ENCODE measurements at places on chromosomes 11 and 22.

DNA sequence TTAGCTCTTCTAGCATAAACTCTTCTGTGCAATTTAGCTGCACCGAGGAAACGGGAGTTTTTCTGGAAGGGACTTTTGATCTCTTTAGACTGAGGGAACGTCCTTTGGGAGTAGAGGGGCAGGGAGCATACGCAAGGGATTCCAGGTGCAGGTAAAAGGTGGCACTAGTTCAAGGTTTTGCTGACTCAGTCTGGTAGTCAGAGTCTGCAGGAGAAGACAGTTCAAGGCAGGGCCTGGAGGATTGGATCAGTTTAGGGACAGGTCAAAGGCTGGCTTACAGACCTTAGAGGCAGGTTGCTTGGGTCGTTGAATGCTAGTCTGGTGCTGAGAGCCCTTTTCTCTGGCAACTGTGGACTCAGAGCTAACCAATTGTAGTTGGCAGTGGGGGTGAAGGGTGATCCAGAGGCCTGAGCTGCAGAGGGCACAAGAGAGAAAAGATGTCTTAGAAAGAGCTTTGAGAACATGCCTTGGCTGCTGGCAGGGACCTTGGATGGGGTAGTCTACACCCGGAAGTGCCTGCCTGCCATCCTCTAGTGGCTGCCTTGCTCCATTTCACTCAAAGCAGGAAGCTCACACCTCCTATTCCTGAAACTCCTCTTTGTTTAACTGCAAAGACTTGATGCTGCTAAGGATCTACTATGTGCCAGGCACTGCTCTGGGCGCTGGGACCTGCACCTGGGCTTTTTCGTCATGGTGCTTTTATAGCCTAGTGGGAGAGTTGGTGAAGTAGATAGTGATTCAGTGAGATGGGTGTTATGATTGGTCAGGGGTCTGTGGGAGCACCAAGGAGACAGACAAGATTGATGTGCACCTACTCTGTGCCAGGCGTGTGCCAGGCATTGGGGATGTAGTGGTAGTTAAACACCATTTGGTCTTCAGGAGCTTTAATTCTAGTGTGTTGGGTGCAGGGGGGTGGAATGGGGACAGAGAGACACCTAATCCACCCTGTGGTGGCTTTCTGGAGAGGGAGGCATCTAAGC is 17.1 kb downstream of the MIAT start:
- no peak for DNase-seq

DNA sequence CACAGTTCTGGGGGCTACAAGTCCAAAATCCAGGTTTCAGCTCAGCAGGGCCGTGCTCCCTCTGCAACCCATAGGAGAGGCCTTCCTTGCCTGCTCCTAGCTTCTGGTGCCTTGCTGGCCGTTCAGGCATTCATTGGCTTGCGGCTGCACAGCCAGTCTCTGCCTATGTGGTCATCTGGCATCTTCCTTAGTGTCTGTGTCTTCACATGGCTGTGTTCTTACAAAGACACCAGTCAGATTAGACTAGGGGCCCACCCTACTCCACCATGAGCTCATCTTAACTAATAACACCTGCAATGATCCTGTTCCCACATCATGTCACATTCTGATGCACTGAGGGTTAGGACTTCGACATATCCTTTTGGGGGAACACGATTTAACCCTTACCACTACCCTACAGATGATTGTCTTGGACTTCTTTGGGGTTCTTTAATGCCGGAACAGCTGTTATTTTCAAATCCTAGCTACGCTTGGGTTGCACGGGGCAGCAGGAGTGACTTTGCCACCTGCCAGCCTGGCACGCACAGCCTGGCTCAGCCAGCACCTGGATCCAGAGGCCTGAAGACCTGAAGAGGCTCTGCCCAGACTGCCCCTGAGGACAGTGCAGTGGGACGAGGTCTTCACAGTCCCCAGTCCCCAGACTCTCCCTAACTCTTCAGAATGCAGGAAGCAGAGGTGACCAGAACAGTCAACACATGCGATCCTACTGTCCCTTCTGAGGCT is 7.7 kb upstream of the NEAT1 start:
- DNase-seq = peak; percentile 42

GRCh38 chr11:73172992-73173656 is 31.0 kb upstream of the FCHSD2 start:
- no peak for DNase-seq

- DNase-seq = no peak
Measured at GRCh38 chr22:50361688-50362087, 18.6 kb downstream of the PPP6R2 start.

GRCh38 chr11:69641681-69642548 is 959 bp downstream of the CCND1 start:
- DNase-seq = no peak

- no peak for DNase-seq
Measured at GRCh38 chr11:74468058-74468457, 709 bp upstream of the KCNE3 start.

GRCh38 chr11:119743006-119743405 is 14.0 kb upstream of the NECTIN1 start:
- no peak for DNase-seq

DNA sequence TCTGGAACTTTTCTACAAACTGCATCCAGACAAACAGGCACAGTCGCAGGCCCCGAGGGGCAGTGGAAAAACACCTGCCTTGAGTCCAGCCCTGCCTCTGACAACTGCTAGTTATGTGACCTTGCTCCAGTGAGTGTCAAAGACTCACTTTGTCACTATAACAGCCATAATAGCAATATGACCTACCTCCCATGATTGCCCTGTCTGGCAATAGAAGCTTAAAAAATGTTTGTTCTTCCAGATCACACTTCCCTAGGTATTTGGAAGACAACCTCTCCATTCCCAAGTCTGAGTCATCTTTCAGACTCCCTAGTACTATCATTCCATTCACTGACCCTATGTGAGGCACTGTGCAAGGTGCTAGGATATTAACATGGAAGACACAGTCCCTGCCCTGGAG is 74.5 kb downstream of the RPL27A start:
- DNase-seq = no peak

DNA sequence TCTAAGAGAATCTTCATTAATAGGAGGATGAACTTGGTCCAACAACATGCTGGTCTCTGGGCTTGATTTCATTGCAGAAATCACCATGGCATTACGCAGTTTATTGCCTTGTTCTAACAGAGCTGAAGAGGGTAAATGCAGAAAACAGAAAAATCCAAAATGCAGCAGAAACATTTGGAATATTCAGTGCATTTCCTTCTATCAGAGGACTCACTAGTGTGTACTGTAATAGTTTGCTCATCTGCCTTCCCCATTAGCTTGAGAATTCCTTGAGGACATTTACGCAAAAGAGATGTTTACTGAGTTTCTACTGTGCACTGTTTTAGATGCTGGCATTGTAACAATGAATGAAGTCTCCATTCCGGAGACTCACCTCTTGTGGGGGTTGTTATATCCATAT is 37.4 kb downstream of the C2CD3 start:
- no peak for DNase-seq

GRCh38 chr11:23772081-23772480 is 724.8 kb upstream of the LUZP2 start:
- no peak for DNase-seq

DNA sequence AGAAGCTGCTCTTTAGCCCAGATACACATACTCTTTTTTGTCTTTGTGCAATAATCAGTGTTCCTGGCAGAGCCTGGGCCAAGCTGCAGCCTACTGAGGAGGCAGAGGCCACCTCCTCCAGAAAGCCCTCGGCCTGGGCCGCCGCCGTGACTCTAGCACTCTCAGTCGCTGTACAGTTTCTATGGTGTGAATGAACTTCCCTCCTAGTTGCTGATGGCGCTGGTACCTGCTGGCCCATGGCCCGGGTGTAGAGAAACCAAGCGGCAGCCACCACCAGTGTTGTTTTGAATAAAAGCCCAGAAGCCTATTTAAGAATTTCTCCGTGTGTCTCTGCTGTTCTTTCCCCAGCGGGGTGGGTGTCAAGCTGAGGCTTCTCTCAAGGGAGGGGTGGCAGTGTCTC is 118.9 kb downstream of the CACNA1I start:
- peak; percentile 39 for DNase-seq

DNA sequence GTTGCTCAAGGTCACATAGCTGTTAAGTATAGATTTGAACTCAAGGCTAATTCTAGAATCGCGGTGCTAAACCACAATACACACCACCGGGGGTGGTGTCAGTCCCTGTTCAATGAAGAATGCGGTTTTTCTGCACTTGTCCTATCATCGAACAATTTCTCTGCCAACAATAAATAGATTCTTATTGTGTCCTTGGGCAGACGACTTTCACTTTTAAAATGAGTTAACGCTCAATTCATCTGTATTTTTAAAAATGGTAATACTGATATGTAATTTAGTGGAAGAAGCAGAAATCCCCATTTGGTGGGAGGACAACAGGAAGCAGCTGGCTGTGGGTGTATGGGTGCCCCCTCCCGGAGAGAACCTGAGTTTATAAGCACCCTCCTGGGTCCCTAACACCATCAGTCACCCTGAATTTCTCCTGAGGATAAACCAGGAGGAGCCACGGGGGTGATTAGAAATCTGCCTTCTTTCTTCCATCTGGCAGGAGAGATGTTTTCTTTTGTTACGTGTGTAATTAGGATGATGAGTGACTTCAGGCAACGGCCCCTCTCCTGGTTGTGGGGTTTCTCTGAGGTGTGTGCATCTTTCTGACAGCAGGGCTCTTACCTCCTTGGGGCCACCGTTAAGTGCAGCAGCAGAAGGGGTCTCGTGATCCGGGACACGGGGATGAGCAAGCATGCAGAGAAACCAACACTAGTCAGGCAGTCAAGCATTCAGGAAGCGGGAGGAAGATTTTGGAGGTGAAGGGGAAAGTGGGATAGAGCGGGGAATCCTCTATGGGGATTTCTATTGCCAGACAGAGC is 87.7 kb downstream of the GRAMD1B start:
- DNase-seq = peak; percentile 35

- no peak for DNase-seq
Measured at GRCh38 chr11:42265072-42265471, 805.6 kb upstream of the LRRC4C start.

GRCh38 chr11:66892911-66893310 is 36.0 kb downstream of the LRFN4 start:
- no peak for DNase-seq

DNA sequence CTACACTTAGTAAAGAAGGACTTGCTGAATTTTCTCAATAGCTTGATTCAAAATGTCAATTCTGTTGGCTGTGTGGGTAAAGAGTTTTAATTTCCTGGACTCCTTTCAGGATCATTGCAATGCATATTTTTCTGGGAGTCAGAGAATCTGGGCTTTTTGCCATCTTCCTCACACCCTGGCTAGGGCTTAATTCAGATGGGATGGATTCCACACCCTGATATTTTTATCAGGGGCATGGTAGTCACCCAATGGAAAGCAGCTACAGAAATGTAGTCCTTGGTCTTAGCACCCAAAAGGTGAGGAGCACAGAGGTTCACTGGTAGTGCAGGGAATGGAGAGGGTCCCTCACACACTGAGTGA is 79.3 kb downstream of the SGSM3 start:
- DNase-seq = peak; percentile 75

DNA sequence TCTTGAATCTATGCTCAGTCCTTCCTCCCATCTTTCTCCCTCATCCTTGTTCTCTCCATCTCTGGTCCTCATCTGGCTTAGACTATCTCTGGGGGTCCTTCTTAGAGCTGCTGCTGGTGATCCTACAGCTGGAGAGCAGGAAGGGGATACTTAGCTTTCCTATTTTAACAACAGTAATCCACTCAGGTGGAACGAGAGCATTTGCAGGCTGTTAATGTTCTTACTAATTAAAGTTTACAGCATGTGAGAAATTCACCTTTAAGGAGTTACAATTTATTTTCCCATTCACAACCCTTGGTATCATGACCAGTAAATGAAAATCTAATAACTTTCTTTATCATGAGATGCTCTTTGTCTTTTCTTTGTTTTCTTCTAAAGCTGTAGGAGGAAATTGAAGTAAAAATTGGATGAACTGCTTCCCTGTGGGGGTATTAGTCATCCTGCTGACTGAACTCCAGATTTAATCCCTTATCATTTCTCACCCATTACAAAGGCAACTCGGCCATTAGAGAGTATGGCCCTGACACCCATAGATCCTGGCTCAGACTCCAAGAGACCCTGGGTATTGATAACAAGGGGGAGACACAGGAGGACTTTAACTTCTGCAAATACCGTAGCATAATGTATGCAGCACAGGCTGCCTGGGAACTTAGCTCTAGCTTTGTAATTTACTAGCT is 37.6 kb upstream of the MTNR1B start:
- no peak for DNase-seq

DNA sequence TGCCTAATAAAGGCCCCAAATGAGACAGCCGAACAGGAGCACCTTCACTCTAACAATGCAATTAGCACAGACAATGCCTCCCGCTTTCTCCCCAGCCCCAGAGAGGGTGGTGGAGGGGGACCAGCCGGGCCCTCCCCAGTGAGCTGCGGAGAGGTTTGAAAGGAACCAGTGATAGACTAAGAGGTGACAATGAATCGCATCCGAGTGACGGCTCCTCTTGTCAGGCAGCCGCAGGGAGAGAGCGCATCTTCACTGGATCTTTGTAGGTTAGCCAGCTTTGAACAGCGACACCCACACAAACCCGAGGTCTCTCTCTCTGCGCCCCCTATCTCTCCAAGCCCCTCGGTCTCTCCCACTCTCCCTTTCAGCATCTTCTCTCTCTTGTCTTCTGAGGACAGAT is 28.0 kb downstream of the FLRT1 start:
- DNase-seq = peak; percentile 40

DNA sequence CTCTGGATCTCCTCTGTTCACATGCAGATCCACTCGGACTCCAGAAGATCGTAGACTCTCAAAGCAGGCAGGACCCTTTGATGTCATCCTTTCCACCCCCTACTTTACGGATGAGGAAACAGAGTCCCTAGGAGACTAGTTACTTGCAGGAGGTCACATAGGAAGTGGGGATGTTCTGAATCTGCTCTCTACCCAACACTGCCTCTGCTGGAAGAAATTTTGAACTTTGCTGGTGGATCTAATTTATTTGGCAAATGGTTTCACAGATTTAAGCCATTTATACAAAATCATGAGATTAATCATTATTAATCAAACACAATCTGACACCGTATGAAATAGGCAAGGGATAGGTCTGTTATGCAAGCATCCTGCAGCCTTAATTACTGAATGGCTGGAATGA is 55.0 kb upstream of the USP47 start:
- peak; percentile 37 for DNase-seq

DNA sequence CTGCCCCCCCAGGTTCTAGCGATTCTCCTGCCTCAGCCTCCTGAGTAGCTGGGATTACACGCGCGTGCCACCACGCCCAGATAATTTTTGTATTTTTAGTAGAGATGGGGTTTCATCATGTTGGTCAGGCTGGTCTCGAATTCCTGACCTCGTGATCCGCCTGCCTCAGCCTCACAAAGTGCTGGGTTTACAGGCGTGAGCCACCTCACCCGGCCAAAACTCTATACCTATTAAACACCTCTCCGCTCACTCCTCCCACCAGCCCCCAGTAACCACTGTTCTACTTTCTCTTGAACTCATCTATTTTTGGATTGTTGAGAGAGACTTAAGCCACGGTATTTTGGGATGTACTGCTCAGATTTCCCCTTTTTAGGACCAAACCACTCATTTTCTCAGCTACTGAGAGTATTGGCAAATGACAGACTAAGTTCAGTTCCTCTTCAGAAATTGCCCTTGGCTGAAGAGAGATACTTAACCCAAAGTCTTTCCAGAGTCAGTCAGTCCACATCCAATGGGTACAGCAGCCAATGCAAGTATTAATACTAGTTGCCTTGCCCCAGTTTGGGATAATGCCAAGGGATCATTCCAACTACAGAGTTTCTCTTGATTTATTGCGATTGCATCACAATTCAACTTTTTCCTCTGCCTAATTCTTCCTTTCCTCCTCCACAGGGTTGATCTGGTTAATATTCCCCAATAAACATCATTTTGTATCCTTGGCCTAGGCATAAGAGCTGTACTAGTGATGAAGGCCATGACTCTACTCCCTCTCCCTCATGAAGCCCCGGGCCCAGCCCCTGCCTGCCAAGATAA is 36.8 kb upstream of the CSTF3 start:
- no peak for DNase-seq

All from G401 (cell line).